Chondrocyte (in vitro differentiated cells): ENCODE measurements at places on chromosomes 2 and 18.
A peak's percentile ranks its signal among the peaks of the same experiment; 100 is the strongest.

DNA sequence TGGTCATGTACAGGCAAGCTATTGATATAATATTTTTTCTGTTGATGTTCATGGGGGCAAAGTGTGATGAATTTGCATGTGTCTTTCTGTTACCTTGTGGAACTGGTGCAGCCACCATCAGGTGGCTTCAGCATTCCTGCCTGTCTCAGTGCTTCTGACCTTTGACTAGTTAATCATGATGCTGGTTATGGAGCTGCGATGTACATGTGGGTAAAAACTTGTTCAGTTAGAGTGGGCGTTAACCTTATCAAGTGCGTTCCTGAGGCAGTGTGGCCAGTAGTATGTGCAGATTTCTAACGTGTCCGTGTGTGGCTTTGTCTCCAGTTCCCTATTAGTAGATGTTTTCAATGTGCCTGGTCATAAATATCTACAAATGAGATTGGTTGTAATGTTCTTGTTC is 127.4 kb upstream of the ZSWIM2 start:
- no peak for DNase-seq

DNA sequence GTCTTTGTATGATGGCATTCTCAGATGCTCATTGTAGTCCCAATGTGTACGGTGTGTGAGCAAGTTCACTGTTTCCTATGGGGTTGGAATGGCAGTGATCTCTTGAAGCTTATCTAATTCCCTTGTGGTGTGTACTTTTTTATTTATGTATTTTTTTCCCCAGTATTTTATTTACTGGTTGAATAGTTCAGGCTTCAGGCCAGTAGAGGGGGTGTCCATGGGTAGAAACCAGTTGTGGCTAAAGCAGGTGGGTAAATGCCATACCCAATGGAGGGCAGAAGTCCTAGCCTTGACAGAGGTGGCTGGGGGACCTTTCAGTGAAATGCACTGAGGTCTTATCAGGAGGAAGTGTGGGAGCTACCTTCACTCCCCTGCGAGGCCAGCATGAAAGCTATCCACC is 351.4 kb upstream of the CWC22 start:
- no peak for DNase-seq

DNA sequence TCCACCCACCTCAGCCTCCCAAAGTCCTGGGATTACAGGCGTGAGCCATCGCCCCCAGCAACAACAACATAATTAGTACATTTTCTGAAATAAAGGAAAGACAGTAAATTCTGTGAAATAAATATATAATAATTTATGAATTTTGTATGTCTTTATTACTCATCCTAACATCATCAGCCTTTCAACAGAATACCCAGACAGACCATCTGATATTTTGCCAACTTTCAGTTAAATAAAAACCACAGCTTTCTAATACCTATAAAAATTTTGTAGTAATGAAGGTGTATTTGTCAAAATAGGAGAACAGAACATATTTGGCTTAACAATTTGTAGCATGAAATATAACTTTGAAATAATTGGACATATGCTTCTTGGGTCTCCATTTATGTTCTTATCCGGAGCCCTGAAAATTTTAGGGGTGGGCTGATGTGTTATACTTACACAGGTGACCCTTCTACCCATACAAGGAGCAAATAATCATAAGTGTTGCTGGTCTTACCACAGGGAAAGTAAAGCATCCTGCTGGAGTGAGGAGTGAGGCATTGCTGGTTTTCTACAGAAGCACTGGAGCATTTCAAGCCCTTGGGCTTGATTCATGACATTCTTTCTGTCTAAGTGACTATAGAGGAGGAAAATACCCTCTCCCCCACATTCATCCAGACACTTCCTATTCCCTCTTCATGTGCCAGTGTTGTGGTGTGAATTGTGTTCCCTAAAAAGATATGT is 99.3 kb downstream of the SPOPL start:
- DNase-seq = no peak

DNA sequence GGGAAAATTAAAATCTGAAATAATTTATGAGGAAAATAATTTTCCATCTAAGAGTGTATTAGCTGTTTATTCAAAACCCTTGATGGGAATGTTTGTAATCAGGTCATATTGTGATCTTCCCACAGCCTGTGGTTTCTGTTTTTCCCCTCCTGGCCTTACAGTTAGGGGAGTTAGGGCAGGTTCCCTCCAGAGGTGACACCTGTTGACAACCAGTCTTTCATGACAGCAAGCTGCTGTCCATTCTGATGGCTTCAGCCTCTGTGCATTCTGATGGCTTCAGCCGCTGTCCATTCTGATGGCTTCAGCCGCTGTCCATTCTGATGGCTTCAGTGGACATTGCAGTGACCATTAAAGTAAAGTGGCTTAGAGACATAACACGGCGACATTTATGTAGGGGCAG is 328.2 kb downstream of the GBX2 start:
- no peak for DNase-seq

DNA sequence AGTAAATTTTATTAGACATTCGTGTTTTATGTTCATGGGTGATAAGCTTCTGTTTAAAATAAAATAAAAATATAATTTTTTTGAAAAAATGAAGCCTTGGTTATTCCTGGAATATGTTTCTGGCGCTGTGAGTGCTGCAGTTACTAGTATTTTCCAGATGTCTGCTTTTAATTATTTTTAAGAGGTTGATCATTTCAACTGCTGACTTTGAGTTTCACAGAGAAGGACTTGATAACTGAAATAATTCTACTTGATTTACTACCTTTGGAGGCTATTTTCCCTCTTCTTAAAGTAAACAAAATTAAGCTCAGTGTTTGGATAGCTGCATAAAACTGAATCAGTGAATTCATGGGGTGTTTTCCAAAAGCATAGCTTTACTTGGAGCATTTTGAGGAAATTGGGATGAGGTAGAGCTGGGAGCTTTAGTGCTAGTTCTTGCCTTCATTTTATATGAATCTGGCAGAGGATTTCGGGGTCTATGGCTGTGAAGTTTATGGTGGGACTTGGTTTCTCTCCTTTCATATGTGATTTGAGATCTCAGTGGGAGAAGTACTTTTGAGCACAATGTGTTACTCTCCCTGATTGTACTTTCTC is 666.5 kb downstream of the DCDC2C start:
- DNase-seq = no peak

GRCh38 chr18:54284981-54285785 is 15.9 kb downstream of the POLI start:
- no peak for DNase-seq

- DNase-seq = no peak
Observed at GRCh38 chr2:114461116-114461515, 18.7 kb downstream of the DPP10 start.

DNA sequence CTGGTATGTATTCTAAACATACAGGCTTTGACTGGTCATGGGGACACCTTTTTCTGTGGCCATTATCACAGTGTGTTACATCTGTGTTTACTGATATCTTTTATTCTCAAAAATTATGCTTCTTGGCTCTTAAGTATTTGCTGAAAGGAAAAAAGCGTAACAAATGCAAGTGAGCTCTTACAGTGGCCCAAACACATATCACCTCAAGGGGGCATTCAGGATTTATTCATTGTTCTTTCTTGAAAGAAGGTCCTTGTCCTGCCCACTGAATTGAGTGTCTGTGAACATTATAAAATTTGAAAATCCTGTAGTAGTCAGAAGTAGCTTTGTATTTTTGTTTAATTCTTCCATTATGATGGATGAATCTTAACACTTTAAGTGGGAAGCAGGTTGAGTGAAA is 454.5 kb downstream of the XIRP2 start:
- DNase-seq = no peak

DNA sequence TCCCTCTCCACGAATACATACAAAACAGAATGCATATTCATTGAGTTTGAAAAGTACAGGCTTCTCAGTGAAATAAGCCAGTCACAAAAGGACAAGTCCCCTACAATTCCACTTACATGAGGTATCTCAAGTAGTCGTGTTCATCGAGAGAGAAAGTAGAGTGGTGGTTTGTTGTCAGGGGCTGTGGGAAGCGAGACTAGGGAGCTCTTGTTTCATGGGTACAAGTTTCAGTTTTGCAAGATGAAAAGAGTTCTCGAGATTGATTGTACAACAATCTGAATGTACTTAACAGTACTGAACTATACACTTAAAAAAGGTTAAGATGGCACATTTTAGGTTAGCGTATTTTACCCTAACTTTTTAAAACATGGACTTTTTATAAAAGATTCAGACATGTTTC is 71.5 kb upstream of the TTC39C start:
- no peak for DNase-seq

DNA sequence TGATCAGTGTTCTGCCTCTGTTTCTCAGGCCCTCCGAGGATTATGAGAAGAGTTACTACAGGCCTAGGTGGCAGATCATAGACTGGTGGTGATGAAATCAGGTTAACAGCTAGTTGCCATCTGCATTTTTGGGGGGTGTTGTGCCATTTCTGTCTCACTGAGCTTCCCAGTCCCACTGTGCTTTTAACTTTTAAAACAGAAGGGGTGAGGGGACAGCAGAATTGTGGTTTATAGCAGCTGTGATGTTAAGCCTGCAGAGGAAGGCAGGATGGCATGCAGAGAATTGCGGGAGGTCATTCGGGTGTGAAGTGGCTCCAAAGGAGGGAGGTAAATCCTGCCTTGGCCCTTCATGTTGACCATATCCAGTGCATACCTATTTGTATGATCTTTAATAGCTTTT is 5.0 kb downstream of the CAB39 start:
- DNase-seq = no peak

- DNase-seq = no peak
Observed at GRCh38 chr2:120014226-120014980, 1.5 kb downstream of the EPB41L5 start.

GRCh38 chr2:72004976-72005375 is 142.7 kb downstream of the CYP26B1 start:
- peak; percentile 36 for DNase-seq

- DNase-seq = no peak
Observed at GRCh38 chr2:42804338-42804737, 12.0 kb upstream of the HAAO start.

DNA sequence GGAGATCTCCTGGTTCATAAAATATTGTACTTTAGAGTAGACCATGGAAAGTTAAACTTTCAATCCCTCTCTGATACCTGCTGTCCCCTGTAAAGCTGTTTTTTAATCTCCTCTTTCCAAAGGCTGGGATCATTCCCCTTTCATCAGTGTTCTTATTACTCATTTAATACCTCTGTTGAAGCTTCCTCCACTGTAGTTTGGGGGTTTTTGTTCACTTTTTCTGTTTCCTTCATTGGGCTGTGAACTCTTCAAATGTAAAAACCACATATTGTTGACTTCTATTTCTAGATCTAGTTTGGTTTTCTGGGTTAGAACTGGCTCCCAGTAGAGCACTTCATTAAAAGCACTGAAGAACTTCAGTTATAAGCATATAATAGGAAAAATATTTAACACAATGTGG is 598.1 kb downstream of the RNF144A start:
- DNase-seq = no peak

- DNase-seq = no peak
Observed at GRCh38 chr2:156708051-156708450, 271.9 kb downstream of the GPD2 start.
